ENCODE measurements at places on chromosomes 12 and 14.
A peak's percentile ranks its signal among the peaks of the same experiment; 100 is the strongest.

- DNase-seq: no peak
Observed at GRCh38 chr12:121089031-121089812, 43.5 kb upstream of the P2RX7 start.

- DNase-seq: no peak
Observed at GRCh38 chr14:35766700-35767082, 42.4 kb downstream of the RALGAPA1 start.

- no peak for DNase-seq
Observed at GRCh38 chr14:105888151-105888550, 361.8 kb downstream of the TMEM121 start.

GRCh38 chr14:61438497-61438859, 117.1 kb downstream of the PRKCH start:
- no peak for DNase-seq

DNA sequence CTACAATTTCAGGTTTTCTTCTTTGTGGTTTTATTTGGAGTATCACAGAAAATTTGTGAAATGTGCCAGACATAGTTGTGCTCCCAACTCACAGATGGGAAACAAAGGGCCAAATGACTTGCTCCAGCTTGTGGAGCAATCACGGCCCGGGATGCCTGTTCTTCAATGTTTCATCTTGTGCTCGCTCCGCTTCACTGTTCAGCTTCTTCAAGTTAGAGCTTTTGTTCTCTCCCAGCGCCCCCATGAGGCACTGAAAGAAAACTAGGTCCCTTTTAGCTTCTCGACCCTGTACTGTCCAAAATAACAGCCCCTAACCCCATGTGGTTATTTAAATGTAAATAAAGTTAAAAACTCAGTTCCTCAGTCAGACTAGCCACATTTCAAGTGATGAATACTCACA, 187.9 kb upstream of the STXBP6 start:
- DNase-seq: peak; percentile 44

DNA sequence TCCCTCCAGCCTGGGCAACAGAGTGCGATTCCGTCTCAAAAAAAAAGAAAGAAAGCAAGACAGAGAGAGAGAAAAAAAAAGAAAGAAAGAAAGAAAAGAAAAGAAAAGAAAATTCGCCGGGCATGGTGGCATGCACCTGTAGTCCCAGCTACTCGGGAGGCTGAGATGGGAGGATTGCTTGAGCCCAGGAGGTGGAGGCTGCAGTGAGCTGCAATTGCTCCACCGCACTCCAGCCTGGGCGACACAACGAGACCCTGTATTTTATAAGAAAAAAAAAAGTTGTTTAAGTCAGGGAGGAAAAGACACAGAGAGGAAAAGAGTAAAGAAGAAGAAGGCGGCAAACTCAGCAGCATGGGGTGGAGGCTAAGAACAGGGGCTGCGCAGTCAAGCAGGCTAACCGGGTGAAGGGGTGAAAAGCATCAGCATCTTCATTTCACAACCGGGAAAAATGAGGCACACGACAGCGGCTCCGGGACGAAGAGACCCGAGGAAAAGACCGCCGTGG, 557 bp upstream of the FICD start:
- DNase-seq: no peak

GRCh38 chr14:51472881-51473280, 178.8 kb upstream of the FRMD6 start:
- DNase-seq: no peak

DNA sequence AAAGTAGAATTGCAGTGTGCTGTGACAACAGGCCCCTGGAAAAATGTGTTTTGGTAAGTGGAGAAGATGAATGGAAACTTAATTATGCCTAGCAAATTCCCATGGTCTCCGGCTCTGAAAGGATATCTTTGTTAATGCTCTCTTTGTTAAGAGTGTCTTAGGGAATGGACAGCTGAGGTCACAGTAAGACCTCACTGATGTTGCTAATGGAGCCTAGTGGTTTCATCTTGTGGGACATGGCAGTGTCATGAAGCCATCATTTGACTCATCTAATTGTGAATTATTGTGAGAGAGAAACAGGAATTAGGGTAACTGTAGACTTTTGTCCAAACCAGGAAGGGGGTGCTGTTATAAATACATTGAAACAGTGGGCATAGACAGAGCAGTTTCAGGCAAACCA, 330.3 kb downstream of the TMTC2 start:
- peak; percentile 18 for DNase-seq

DNA sequence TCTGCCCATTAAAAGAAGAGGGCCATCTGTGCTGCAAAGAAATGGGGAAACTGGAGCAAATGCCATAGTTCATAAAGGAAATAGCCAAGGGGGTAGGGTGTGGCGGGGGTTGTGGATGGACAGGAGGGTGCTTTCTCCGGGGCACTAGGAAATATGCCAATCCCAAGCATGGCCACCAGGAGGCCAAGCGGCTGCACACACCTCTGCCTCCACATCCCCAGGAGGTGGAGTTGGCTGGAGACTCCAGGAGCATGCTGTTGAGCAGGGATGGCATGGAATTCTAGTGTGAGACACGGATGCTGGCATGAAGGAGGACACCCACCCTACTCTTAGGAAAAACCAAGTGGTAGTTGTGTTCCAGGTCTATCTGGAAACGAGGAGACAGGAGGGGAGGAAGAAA, 25.2 kb downstream of the NID2 start:
- DNase-seq: no peak

GRCh38 chr12:4026517-4026916, 153.3 kb upstream of the PARP11 start:
- no peak for DNase-seq

DNA sequence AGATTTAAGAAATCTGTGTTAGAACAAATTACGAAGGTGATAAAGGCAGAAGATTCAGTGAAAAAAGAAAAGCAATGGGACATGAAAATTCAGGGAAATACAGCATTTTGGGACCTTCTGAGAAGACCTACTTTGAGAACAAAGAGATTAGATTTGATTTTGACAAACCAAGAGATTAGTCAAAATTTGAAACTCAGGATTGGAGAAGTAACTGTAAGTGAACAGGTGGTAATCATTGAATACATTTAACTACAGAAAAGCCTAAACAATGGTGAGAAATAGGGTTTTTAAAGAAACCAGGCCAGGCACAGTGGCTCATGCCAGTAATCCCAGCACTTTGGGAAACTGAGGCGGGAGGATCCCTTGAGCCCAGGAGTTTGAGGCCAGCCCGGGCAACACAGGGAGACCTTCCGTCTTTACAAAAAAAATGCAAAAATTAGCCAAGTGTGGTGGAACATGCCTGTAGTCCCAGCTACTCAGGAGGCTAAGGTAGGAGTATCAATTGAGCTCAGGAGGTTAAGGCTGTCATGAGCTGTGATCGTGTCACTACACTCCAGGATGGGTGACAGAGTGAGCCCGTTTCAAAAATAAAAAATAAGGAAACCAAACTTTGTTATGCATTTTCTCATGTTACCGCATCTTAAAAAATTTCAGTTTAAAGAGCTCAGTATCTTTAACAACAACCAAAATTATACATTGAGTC, 8.9 kb upstream of the SAV1 start:
- no peak for DNase-seq

DNA sequence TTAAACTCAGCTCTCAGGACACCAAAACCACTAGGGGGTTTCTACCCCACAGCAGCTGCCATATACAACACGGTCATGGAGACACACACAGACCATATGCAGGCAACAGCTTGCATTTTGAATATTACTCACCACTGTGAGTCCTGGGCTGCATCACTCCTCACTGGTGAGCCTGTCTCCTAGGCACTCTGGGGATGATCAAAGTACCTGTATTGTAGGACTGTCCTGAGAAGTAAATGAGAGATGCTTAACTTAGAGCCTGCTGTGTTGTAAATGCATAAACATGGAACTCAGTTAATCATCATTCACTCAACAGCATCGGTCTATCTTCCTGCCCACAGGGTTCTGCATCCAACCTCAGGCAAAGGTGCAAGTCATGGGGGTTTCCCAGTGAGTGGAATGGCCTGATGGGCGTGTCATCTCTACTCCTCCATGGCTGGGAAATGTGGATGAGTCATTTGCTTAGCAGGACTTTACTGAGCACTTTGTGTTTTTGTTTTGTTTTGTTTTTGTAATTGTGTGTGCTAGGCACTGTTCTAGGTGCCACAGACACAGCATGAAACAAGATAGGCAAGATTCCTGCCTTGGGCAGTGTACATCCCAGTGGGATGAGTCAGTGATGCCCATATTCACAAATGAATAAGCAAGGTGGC, 1141.2 kb upstream of the TMEM132C start:
- DNase-seq: no peak

DNA sequence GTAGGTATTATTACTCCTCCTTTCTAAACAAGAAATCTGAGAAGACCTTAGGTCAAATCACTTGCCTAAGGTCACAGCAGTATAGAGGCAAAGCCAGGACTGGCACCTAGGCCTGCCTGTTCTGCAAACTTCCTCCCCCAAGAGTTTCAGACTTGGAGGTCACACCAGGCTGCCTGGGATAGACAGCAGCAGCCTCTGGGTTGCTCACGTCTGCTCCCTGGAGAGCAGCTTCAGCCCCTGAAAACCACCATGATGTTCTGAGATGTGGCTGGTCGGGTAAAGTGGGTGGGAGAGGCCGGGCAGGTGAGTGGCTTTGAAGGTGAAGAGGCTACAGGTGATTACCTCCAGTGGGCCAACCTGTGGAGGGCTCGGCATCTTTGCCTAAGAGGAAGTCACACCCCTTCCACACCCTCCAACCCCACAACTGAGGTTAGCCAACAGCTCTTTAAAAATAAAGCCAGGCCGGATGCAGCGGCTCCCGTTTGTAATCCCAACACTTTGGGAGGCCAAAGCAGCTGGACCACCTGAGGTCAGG, 37.0 kb upstream of the PNMA1 start:
- DNase-seq: no peak

DNA sequence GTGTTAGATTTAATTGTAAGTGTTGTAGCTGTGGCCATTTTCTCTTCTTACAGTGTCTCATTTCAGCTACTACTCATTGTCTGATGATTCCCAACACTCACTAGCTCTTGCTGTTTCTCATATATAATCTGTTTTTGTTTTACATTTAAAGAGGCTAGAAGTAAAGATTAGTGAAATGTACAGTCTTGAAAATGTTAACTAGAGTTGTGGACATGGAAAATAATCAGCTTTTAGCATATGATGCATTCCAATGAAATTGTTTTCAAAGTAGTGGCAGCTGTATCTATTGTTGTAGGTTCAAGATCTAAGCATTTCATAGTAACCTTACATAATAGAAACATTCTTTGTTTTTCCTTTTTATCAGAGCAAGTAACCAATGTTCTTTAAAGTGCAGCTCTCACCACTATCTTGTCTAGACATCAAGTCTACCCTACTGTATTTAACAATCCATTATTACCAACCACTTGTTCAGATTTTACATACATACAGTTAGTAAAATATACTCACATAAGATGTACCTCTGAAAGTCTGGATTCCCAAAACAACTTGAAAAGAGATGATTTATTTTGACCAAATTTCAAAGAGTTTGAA, 76.9 kb downstream of the PPHLN1 start:
- DNase-seq: no peak

- DNase-seq: no peak
Observed at GRCh38 chr12:76588881-76589565, 29.5 kb upstream of the OSBPL8 start.

DNA sequence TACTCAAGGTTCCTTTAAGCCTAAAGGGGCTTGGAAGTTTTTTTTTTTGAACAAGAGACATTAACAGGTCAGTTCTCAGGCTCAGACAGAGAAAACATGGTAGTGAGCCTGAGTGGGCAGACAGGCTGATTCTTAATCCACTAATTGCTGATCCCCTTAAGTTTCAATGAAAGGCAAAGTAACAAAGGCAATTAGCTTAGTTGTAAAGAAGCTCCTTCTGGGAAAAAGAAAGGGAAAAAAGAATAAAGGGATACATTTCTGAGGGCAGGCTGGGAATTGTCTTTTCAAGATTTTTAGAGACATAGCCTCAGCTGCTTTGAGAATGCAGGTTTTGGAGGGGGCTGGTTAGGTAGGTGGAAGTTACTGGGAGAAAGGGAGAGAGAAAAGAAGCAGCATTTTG, 133.8 kb downstream of the CFAP54 start:
- DNase-seq: no peak

- DNase-seq: no peak
Observed at GRCh38 chr12:113770389-113770865, 195.7 kb downstream of the RBM19 start.

DNA sequence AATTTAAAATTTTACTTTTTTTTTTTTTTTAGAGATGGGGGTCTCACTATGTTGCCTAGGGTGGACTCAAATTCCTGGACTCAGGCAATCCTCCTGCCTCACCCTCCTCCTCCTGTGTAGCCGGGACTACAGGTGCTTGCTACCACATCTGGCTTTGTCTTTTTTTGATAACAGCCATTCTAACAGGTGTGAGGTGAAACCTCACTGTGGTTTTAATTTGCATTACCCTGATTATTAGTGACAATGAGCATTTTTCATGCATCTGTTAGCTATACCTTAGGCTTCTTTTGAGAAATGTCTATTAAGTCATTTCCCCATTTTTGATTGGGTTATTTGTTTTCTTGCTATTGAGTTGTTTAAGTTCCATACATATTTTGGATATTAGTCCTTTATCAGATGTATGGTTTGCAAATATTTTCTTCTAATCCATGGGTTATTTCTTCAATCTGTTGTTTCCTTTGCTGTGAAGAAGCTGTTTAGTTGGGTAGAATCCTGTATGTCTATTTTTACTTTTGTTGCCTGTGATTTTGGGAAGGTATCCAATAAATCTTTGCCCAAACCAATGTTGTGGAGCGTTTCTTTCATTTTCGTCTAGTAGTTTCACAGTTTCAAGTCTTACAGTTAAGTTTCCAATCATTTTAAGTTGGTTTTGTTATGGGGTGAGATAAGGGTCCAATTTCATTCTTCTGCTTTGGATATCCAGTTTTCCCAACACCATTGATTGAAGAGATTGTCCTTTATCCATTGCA, 86.1 kb downstream of the MYF5 start:
- no peak for DNase-seq

DNA sequence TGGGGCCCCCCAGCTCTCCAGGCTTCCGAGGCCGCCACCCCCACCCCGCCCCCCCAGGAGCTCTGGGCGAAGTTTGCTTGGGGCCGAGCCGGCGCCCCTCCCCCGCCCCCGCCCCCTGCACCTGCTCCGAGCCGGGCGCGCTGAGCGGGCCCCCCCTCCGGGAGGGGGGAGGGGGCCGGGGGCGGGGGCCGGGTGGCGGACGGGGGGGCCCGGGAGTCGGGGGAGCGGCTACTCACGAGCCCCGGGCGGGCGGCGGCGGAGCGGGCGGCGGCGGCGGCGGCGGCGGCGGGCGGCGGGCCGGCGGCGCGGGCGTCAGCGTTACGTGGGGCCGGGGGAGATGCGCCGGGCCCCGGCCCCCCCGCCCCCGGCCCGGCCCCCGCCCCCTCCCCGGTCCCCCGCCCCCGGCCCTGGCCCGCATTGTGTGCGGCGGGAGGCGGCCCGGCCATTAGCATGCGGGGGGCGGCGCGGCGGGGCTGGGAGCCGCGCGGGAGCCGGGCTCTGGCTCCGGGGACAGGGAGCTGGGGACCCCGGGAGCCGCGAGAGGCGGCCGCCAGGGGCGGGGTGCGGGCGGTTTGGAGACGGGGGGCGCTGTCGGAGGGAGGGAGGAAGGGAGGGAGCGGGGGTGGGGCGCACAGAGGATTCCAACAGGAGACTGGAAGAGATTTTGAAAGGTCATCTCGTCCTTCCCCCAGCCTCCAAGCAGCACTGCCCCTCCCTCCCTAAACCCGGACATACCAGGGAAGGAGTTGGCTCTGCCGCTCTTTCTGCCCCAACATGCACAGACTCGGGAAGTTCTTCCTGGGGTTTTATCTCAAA, at the start of gene ZNF219:
ZNF219 (minus strand) TSS at position 580 of the 816 bp plus-strand sequence. CDS start 5,064 bp downstream, outside the sequence.
- DNase-seq: peak; percentile 40

GRCh38 chr12:570921-571794, 92.1 kb downstream of the NINJ2 start:
- peak; percentile 21 for DNase-seq

- peak; percentile 35 for DNase-seq
Observed at GRCh38 chr12:2813214-2814185, 1.0 kb downstream of the ITFG2 start.

GRCh38 chr14:32545095-32545494, 216.0 kb downstream of the AKAP6 start:
- no peak for DNase-seq
